ENCODE measurements at places on chromosomes 3 and 15.

DNA sequence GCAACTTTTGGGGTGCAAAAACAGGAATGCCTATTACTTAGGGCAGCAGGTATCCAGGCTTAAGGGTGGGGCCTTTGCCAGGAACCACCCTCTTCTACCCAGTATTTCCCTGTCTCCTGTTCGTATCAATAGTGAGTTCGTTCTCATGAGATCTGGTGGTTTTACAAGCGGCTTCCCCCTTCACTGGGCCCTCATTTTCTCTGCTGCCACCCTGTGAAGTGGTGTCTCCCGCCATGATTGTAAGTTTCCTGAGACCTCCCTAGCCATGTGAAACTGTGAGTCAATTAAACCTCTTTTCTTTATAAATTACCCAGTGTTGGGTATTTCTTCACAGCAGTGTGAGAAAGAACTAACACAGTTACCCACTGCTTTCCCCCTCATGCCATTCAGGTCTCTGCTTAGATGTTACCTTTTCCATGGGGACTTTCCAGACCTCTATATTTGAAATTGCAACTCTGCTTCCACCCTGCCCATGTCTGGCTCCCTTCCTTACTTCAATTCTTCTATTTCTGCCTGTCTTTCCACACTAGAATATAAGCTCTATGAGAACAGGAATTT lies 23.9 kb upstream of the TRA2B start:
- DNase-seq = no peak

DNA sequence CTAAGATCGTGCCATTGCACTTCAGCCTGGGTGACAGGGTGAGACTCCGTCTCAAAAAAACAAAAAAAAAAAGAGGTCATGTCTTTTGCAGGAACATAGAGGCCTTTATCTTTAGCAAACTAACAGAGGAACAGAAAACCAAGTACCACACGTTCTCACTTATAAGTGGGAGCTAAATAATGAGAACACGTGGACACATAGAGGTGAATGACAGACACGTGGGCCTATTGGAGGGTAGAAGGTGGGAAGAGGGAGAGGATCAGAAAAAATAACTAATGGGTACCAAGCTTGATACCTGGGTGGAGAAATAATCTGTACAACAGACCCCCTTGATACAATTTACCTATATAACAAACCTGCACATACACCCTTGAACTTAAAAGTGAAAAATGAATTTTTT lies 401.4 kb upstream of the NAALADL2 start:
- DNase-seq = no peak

GRCh38 chr3:27885641-27886040 lies 163.5 kb upstream of the EOMES start:
- DNase-seq = no peak

DNA sequence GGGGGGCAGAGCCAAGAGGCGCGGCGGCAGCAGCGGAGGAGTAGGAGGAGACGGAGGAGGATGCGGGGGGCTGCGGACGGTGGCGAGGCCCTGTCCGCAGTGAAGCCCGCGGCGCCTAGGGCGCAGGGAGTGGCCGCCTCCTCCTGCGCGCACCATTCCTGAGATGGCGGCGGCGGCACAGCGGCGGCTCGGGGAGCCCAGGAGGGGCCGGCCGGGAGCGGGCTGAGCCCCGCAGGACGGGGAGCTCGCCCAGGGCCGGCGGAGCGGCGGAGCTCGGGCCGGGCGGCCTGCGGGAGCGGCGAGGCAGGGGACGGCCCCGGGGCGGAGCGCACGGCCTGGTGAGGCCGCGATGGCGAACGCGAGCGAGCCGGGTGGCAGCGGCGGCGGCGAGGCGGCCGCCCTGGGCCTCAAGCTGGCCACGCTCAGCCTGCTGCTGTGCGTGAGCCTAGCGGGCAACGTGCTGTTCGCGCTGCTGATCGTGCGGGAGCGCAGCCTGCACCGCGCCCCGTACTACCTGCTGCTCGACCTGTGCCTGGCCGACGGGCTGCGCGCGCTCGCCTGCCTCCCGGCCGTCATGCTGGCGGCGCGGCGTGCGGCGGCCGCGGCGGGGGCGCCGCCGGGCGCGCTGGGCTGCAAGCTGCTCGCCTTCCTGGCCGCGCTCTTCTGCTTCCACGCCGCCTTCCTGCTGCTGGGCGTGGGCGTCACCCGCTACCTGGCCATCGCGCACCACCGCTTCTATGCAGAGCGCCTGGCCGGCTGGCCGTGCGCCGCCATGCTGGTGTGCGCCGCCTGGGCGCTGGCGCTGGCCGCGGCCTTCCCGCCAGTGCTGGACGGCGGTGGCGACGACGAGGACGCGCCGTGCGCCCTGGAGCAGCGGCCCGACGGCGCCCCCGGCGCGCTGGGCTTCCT lies at the start of gene GPR27:
TSS of gene GPR27 (plus strand) at position 155 of the 909 bp plus-strand sequence. CDS start at position 350, 195 bp downstream.
- DNase-seq = peak; percentile 37

GRCh38 chr3:161208931-161209330 lies 12.2 kb upstream of the NMD3 start:
- DNase-seq = no peak

GRCh38 chr15:83275412-83275811 lies 9.1 kb downstream of the BNC1 start:
- no peak for DNase-seq

DNA sequence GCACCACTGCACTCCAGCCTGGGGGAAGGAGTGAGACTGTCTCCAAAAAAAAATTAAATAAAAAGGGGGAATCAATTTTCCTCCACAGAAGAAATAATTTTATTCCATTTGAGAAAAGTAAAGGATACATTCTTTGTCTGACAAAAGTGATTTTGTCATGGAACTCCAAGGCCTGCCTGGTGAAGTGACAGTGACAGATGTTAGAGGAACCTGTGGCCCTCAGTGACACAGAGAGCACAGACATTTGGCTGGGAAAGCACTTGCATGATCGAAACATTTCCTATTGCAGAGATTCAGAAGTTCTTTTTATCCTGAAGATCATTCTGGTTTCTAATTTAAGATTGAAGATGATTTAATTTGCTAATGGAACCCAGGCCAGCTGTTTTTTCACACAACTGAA lies 5.9 kb downstream of the LYSMD4 start:
- no peak for DNase-seq

GRCh38 chr3:50171540-50172301 lies 16.6 kb downstream of the SEMA3F start:
- DNase-seq = no peak

GRCh38 chr3:122088531-122088930 lies 33.4 kb downstream of the CD86 start:
- no peak for DNase-seq

DNA sequence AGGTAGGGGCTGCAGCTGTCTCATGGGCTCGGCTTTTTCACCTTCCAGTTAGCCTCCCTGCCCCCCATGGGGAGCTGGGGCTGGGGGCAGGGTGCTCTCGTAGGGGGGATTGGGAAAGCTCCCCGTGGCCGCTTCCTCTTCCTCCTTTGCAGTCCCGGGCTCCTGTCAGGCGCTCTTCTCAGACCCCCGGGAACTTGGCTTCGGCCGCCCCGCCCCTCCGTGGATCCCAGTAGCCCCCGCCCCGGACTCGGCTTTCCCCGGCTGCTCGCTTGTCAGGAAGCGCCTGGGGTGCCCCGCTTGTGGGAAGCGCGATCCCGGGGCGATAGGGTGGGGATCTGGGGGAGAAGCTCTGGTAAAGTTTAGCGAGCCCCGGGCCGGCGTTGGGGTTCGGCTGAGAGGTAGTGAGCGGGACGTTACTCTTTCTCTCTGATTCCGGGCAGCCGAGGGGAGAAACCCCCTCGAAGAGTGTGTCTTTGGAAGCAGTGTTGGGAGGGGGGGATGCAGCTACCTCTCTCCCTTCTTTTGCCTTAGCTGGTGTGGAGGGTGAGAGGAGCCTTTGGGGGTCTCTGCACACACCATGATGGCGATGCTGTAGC lies 611 bp downstream of the PIAS1 start:
- DNase-seq = peak; percentile 73

DNA sequence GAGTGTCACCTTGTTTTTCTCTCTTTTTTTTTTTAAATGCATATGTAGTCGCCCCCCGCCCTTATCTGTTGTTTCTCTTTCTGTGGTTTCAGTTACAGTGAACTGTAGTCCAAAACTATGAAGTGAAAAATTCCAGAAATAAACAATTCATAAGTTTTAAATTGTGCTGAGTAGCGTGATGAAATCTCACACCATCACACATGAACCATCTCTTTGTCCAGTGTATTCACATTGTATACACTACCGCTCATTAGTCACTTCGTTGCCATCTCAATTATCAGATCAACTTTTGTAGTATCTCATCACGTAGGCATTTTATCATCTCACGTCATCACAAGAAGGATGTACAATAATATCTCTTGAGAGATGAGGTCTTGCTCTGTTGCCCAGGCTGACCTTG lies 62.5 kb upstream of the MLF1 start:
- peak; percentile 86 for DNase-seq

GRCh38 chr3:56123487-56123886 lies 344.8 kb downstream of the ERC2 start:
- no peak for DNase-seq

DNA sequence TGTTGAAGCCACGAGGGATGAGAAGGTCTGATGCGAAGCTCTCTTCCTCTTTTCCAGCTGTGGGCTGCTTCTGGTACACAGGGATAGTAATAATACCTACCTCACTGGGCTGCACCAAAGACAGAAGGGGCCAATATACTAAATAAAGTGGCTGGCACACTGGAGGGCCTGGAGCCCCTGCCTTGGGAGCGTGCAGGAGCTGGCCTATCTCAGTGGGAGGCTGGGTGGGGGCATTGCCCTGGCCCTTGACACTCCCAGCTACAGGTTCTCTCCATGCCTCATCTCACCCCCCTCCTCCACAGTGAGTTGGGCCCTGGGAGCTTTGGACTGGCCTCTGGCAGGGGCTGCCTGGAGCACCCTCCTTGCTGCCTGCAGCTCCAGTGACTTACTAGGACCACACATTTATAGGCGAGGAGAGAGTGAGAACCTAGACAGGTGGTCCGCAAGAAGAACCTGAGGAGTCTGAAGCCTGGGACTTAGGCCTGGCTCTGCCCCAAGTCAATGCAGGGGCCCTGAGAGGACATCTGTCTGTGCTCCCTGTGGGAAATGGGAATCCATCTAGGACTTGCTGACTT lies 1.6 kb downstream of the NOX5 start:
- DNase-seq = no peak

DNA sequence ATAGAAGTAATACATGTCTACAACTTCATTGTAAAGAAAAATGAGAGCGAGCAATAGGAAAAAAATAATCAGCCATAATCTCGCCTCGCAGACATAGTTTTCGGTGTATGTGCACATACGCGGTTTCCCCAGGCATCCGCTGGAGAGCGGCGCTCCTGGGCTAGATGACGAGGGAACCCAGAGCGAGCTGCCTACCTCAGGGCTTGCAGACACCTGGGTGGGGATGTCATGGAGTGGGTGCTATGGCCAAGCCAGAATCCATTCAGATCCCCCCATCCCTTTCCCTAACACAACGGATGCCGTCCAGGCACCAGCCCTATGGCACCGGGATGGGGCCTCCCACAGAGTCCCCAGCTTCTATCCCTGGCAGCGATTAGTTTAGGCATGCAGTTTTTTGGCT lies 4.5 kb upstream of the CFAP100 start:
- no peak for DNase-seq

GRCh38 chr3:123833398-123833785 lies 50.7 kb downstream of the MYLK start:
- no peak for DNase-seq

DNA sequence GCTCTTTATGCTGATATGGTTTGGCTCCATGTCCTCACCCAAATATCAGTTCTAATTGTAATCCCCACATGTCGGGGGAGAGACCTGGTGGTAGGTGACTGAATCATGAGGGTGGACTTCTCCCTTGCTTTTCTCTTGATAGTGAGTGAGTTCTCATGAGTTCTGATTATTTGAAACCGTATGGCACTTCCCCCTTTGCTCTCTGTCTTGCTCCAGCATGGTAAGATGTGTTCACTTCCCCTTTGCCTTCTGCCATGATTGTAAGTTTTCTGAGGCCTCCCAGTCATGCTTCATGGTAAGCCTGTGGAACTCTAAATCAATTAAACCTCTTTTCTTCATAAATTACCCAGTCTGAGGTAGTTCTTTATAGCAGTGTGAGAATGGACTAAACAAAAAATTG lies 107.6 kb downstream of the IMPG2 start:
- DNase-seq = no peak

- peak; percentile 4 for DNase-seq
Observed at GRCh38 chr15:83733206-83733605, 79.3 kb downstream of the ADAMTSL3 start.

- no peak for DNase-seq
Observed at GRCh38 chr3:181618260-181618659, 93.5 kb upstream of the SOX2 start.

DNA sequence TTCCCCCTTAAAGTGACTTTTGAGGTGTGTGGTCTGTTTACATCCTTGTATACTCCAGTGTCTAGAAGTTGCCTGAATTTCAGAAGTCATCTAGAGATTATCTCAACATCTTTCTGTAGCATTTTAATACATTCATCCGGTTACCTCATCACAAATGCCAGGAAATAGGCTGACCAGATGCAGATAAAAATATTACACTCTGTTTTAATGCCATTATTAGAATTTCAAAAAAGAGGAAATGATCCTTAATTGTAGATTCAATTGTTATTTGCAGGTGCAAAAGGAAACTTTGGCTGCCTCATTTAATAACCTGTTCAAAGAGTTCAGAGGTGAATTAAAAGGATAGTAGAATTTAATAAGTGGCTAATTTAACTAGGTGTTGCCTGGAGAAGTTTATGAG lies 290.9 kb downstream of the C3orf38 start:
- no peak for DNase-seq

GRCh38 chr3:40468018-40468417 lies 8.9 kb upstream of the ZNF619 start:
- DNase-seq = no peak

DNA sequence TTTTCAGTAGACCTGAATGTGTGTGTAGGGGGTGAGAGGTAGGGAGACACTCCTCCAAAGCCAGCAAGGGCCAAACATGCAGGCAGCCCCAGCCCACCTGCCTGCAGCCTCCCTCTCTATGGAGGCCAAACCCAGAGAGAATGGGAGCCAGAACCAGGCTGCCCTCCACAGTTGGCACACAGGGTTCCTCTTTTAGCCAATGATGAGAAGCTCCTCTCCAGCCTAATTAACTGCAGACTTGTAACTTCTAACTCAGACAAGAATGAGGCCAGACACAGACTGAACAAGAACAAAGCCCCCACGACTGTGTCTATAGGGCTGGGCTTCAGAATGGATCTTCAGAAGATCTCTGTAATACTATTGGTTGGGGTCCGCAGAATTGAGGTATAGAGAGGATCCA lies 12.3 kb upstream of the TLE3 start:
- no peak for DNase-seq

GRCh38 chr3:68751888-68752287 lies 180.5 kb downstream of the TAFA4 start:
- no peak for DNase-seq

GRCh38 chr3:13188181-13188779 lies 115.1 kb upstream of the IQSEC1 start:
- no peak for DNase-seq

GRCh38 chr3:113264283-113265131 lies 53.1 kb downstream of the BOC start:
- no peak for DNase-seq

- DNase-seq = no peak
Observed at GRCh38 chr15:51558411-51558810, 64.2 kb downstream of the DMXL2 start.

Data from mesenchymal stem cell (in vitro differentiated cells and primary cell).